Diencephalon (tissue), 1 donor: ENCODE measurements at places on chromosomes 4 and X. TPM values are rescaled to one million over a fixed set of nuclear protein-coding genes. Genes with fewer than 3 reads are reported as not detected.

Gene GDI1
- 289 TPM for total RNA-seq

Gene MID1
- total RNA-seq: 11.5 TPM

Gene CD38
- total RNA-seq: 8.1 TPM

Gene ARHGAP6
- total RNA-seq: 4.4 TPM

Gene RHOXF2
- not detected for total RNA-seq

Gene PNMA5
- 9.7 TPM for total RNA-seq

Gene ABLIM2
- 30.0 TPM for total RNA-seq

Gene HSFX4
- not detected for total RNA-seq

Gene DCUN1D4
- total RNA-seq: 124 TPM
